ENCODE measurements at places on chromosomes 7 and 10.

DNA sequence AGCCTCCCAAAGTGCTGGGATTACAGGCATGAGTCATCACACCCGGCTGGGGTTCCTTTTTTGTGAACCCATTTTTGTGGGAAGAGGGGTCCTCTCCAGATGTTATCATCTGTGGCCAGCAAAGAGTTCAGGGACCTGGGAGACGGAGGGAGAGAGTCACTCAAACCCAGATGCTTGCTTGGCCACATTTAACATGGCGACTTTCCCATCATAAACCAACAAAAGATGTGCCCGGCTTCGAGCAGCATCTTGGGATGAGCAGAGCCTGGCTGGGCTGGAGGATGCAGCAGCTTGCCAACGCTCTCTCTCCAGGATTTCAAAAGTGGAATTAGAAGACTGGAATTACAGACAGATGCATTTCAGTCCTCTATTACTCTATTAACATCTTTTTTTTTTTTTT is 19.1 kb upstream of the HABP2 start:
- no peak for DNase-seq

DNA sequence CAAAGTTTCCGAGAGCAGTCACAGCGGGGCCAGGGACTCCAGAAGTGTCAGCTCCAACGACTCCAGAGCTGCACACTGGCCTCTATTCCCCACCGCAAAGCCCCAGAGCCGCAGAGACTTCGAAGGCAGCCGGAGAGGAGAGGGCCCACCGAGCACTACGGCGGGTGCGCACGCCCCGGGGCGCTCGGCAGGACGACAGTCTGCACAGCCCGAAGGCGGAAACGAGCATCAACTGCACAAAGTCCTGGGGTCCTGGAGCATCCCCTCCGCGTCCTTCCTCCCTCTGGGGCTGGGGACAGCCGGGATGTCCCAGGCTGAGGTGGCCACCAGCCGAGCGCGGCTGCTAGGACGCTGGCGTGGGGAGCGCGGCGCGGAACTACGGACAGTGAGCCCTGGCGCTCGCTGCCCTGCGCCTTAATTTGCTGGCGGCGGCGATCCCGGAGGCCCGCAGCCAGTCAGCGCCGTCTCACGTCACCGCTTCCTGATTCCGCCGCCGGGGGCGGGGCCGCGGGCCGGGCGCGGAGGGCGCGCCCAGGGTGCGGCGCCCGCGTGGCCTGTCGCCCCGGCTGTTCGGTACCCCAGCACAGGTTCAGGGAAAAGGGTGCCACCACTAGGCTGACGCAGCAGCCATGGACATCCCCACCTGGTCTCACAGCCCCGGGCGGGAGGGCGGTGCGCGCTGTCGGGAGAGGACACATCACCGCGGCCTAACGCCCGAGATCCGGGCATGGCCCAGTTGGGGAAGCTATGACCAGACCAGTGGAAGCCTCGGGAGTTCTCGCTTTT is at the start of gene TBX20:
Gene TBX20, minus strand, starts transcription at position 391 of the 786 bp plus-strand sequence. CDS start 480 bp downstream, outside the sequence.
- peak; percentile 57 for DNase-seq

DNA sequence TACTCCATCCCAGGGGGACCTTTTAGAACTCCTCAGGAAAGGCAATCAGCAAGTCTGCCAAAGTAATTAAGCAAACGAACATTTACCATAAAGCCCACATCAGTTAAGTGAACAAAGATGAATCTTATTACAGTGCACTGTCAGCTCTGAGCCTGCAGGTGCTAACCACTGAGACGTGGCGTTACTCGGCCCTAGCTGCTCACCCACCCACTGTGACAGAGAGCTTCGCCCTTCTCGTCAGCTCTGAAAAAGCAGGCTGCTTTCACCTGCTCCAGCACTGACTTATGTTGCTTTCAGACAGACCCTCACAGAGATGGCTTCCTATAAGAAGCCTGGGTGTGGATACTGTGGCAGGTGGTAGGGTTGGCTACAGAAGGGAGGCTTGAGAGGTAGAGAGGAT is 57.7 kb upstream of the KCNIP2 start:
- DNase-seq: no peak

DNA sequence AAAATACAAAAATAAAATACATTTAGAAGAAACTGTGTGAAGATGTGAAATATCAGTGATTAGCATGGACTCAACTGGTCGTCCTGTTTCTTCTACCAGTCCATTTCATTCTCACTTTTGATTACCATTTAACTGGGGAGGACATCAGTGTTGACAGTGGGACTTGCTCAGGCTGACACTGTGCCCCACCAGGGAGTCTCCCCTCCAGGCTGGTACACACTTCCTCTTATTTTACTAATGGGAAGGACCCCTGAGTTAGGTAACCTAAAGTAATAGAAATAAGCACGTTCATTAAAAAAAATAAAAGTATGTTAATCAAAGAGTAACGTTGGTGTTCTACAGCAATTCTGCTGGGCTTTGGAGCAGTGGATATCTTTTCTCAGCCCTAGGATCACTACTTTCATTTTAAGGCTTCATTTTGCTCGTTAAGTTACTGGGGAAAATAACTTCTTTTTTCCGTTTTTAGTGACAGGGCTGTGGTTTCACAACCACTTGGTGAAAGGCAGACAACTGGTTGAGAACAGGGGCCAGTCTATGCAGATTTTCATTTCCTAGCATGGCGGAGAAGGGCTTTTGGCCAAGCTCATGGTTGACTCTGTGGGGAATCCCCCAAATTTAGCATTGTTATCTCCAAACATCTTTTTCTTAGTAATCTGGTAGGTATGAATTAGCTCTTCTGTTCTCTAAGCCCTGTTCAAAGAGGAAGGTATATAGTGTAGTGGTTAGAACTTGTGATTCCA is 2.1 kb downstream of the SNX10 start:
- DNase-seq: no peak

DNA sequence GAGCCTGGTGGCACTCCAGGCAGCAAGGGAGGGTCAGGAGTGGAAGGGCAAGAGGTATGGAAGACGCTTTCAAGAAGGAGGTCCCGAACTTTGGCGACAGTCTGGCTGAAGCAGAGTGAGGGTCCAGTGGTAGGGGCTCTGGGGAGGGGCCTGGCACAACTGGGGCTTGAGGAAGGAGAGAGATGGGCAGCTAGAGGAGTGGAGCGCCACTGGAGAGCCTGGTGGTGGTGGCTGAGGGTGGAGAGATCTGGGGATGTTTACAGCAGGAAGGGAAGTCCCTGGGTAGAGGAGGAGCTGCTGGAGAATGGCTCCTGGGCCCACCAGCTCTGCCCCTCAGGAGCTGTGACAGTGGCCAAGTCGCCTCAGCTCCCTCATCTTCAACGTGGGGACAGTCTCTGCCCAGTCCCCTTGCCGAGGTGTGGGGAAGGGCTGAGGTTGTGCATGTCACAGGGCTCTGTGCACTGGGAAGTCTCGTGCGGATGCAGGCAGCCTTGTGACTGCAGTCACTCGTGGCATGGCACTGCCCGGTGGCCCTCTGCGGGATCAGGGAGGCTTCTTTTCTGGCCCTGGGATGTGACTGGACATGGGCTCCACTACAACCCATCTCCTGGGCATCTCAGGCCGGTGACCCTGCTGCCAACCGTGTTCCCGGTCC is 18.5 kb downstream of the UBTD1 start:
- DNase-seq: no peak

- no peak for DNase-seq
Observed at GRCh38 chr7:84175461-84175860, 19.1 kb downstream of the SEMA3A start.

DNA sequence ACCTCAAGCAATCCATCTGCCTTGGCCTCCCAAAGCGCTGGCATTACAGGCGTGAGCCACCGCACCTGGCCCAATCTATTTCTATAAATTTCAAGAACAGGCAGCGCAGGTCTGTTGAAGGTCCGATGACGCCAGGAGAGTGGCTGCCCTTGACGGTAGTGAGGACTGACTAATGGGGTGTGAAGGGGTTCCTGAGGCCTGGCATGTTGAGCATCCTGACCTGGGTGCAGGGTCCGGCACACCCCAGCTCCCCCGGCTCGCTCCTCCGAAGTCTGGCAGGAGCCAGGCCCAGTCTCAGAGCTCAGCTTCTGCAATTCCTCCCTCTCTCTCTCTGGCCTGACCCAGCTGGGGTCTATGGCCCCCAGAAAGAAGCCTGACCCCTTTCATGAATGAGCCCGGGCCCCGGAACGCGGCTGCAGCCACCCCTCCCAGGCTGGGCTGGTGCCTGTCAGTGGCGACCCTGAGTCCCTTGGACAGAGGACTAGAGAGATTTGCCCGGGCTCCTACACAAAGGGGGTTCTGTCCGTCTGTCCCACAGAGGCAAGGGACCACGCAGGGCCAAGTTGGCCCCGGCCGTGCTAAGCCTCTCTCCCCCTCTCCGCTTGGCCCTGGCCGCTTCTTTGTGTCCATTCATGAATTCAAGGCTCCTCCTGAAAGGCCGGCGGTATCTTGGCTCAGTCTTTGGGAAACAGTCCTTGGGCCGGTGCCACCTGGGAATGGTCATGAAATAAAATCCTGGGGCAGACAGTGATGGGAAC is 18.8 kb downstream of the MMD2 start:
- DNase-seq: no peak

- no peak for DNase-seq
Observed at GRCh38 chr10:32386623-32387260, 39.8 kb upstream of the EPC1 start.

- no peak for DNase-seq
Observed at GRCh38 chr10:43749940-43750552, 101.4 kb upstream of the ZNF32 start.

- DNase-seq: no peak
Observed at GRCh38 chr7:13986208-13986607, 3.3 kb downstream of the ETV1 start.

GRCh38 chr7:96136600-96137239 is 185.2 kb downstream of the SLC25A13 start:
- no peak for DNase-seq

- no peak for DNase-seq
Observed at GRCh38 chr10:112724404-112724991, 225.5 kb upstream of the TCF7L2 start.

DNA sequence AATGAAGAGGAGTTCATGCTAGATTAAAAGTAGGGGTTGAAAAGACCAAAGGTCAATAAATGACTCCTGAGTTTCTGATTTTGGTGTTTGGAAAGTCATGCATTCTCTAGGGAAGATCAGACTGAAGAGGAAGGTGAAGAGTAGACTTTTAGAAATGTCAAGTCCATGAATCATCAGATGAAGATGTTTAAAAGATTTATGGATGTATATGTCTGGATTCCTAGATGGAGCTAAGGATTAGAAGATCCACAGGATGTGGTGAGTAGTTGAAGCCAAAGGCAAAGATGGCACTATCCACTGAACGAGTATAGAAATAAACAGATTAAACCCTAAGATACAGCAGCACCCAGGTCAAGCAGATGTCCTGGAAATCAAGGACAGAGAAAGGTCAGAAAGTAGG is 298.5 kb downstream of the GPAM start:
- DNase-seq: no peak

- DNase-seq: no peak
Observed at GRCh38 chr10:102196893-102197292, 29.2 kb upstream of the ELOVL3 start.

- DNase-seq: no peak
Observed at GRCh38 chr10:98134117-98134430, 383 bp upstream of the R3HCC1L start.

DNA sequence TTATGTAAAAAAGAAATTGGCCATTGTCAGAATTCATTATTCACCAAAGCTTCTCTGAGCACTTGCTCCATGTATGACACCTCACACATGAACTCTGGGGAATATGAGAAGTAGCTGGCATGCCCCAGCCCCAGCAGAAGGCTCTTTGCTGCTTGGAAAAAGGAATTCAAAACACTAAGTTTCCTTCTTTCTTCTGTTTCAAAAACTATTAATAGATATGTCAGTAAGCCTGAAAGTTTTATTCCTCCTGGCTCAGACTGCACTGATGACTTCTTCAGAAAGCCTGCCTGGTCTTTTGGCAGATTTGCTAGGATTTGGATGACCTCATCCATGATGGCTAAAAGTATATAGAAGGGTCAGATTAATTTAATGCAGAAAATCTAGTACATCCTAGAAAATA is 511.0 kb downstream of the GFRA1 start:
- no peak for DNase-seq

GRCh38 chr10:100744136-100744986 is 1.0 kb upstream of the PAX2 start:
- no peak for DNase-seq

DNA sequence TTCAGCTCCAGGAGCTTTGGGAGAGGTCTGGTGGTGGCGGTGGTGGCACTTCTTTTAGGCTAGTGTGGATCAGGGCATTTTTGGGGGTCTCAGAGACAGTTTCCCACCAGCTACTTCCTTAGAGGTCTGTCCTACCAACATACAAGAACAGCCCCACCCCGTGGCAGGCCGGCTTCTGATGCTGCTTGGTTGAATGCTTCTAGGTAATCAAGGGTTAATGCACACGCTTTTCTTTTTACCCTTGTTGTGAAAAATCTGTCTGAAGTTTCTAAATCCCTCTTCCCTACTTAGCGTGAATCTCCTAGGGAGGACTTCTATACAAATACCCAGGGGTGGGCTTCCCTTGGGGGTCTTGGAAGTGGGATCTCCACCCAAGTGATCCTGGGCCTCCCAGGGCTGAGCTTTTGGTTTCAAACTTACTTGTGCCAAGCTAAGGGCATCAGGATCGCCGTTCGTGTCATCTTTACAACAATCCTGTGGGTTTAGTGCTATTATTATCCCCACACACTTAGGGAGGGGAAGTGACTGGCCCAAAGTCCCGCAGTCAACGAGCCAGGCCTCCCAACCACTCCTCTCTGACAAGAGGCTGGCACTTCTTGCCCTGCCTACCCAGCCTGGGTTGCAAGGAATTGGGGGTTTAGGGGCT is 1.7 kb downstream of the SH2B2 start:
- DNase-seq: no peak

DNA sequence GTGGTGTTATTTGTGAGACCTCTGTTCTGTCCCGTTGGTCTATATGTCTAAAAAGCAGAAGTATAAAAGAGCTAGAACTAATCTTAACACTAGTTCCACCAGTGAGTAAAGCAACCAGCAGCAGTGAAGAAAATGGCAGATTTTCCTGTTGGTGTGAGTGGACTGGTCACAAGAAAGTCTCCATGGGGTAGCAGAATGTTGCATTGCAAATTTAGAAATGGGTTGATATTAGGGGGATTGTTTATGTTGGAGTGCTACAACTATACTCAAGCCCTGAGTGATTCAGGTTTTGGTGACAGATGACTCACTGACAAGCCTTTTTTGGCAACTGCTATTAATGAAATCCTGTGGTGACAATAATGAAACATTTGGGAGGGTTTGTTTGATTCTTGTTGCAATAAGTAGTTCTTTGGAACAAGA is 5.6 kb downstream of the AVL9 start:
- DNase-seq: no peak

DNA sequence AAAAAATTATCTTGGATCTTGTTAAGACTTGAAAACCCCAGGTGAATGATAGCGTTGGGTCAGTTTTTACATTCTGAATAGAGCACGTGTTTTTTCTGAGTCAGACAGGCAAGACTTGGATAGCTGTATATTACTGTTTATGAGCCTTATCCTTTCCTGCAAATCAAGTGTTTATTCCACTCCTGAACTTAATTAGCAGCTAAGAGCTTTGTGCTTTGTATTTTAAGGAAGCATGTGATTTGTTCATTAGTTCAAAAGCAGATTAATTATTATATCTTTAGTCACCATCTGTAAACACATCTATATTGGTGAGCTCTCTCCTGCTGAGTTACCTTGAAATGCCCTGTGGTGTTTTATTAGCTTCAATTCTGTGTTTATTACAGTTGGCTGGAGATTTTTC is 98.6 kb upstream of the PRPS1L1 start:
- no peak for DNase-seq

- no peak for DNase-seq
Observed at GRCh38 chr10:89351412-89351779, 23.6 kb downstream of the IFIT3 start.

All from mucosa of gallbladder (tissue), 1 donor.